ENCODE measurements at places on chromosomes 1 and 21.
A peak's percentile ranks its signal among the peaks of the same experiment; 100 is the strongest.

GRCh38 chr1:23344987-23345472, 946 bp upstream of the HNRNPR start:
- peak; percentile 8 for DNase-seq

DNA sequence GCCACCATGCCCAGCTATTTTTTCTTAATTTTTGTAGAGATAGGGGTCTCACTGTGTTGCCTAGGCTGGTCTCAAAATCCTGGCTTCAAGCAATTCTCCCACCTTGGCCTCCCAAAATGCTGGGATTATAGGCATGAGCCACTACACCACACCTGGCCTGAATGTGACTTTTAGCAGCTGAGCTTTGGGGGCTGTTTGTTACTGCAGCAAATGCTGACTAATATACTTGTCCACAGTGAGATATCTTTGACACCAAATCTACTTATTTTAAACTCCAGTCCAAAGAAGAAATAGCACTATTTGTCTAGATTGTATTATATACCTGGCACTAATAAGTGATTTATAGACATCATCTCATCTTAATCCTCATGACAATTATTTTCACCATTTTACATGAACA, 30.5 kb downstream of the LRRC52 start:
- no peak for DNase-seq

DNA sequence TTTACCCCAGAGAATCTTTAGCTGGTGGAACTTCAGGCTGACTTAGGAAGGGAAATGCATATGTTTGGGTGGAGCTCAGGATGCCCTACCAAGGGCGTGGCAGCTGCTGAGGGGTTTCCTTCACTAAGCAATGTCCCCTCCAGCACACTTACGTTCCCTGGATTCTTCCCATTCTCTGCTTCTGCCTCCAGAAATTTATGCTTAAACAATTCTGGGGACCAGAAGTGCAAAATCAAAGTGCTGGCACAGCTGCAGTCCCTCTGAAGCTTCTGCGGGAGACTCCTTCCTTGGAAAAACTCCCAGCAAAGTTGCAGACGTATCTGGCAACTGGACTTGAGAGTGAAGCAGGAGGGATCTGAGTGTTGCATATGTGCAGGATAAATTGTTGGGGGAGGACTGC, 402.8 kb downstream of the PCP4 start:
- DNase-seq = no peak

DNA sequence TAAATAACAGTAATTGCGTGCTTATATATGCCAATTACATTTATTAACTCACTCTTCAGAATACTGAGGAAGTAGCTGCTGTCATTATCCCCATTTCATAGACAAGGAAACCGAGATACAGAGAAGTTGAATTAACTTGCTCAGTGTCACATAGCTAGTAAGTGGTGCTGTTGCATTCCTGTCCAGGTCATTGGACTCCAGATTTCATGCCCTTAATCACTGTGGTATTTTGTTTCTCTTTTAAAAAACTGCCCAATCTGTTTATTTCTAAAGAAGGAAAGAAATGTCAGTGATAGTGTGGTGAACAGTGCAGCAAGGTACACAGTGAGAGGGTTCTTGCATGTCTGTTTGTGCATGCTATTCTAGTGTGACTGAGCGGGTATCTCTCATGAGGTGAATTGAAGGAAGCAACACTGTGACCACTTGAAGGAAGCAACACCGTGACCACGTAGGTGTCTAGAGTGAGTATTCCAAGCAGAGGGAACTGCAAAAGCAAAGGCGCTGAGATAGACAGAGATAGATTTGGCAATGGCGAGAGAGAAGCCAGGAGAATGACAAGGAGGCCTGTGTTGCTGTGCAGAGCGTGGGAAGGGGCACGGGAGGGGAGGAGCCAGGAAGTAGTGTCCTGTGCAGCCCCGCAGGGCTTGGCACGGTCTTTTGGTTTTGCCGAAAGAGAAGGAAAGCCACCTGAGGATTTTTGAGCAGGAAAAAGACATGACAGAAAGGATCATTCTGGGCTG, 95.9 kb downstream of the CAMTA1 start:
- no peak for DNase-seq

DNA sequence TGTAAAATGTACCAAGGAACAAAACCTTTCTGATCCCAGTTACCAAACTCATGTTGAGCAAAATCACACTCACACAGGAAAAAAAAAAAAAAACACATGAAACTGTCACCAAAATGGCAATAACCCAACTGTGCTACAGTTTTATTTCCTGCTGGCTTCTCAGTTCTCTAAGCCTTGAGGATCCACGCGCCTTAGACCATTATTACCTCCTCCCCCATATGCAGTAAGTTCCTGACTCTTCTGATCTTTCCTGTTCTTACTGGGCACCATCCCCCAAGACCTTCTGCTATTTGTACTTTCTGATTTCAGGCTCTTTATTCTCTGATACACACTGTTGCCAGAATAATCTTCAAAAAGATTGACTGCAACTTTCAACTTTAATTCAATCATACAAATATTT, 79.6 kb downstream of the SLC45A1 start:
- DNase-seq = peak; percentile 26

GRCh38 chr1:35883635-35884101, 659 bp downstream of the AGO1 start:
- DNase-seq = peak; percentile 14

DNA sequence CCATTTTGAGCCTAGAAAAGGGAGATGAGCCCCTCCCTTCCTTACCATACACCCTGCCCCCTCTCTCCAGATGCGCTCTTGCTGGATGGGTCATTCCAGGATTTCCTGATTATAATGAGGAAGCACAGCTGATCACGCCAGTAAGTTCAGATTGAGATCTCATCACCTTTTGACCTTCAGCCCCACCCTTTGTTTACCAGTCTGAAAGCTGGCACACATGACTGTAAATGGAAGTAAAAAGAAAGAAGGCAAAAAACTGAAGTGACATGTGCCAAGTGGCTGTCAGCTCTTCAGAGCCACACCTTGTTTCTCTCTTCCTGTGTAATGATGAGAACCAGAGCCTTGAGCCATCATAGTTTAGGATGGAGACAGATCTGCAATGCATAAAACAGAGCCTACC, 27.9 kb downstream of the S1PR1 start:
- no peak for DNase-seq

- DNase-seq = no peak
Observed at GRCh38 chr21:30900881-30901280, 19.5 kb upstream of the KRTAP11-1 start.

DNA sequence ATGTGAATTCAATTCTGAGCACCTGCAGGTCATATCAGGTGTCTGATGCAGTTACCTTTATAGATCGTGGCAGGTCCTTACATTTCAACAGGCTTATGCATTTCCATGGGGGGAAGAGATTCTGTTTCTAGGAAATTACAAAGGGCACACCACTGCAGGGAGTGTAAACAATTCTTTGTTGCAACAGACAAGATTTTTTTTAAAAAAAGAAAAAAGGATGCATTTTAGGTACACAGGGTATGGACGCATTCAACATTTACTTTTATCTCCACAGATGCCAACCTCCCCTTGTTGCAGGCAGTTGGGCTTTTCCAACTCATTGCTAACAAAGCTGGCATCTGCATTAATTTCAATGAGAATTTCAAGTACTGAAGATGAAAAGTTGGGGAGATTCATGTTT, 13.5 kb upstream of the TEKT2 start:
- no peak for DNase-seq

DNA sequence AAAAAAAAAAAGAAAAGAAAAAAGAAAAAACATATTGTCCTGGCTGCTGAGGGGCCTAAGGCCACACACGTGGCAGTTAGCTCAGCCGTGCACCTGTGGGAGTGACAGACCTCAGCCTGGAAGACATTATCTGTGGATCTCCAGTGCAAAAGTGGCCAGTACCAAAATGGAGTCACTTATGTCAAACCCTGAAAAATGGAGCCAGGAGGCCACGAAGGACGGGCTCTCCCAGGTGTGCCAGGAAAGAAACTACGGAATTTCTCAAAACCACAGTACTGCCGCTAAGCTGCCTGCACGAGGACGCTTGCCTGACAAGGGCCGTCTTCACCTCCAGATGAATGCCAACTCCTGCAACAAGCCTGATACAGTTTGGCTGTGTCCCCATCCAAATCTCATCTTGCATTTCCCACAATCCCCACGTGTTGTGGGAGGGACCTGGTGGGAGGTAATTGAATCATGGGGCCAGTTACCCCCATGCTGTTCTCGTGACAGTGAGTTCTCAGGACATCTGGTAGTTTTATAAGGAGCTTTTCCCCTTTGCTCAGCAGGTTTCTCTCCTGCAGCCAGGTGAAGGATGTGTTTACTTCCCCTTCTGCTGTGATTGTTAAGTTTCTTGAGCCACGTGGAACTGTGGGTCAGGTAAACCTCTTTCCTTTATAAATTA, 5.3 kb upstream of the MIB2 start:
- DNase-seq = no peak

DNA sequence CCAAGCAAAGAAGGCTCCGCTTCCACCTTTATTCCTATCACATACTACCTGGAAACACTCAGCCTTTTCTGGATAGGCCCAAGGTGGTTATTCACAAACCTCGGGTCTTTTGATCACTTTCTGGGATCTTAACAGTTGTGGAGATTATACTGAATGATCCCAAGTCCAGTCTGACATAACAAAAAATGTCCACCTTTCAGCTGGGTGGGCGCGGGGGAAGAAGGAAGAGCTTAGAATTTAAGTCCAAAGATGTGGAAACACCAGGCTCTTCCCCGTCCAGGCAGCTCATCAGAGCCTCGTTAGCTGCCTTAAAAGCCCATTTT, 338 bp upstream of the C1orf53 start:
- no peak for DNase-seq

DNA sequence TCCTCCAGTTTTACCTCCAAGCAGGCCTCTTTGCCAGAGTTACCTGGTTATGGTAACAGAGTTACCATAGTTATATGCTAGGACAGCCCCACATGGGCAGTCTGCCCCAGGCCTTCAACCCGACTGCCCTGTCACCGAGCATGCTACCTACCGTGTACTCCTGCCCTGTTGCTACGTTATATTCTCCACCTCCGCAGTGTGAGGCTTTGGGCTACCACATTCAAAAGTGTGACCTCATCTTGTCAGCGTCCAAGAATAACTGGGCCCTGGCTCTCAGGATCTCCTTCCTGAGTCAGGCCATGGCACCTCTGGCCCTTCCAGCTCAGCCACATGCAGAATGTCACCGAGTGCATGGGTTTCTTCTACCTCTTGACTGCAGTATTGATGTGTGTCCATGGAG, 8.9 kb downstream of the MAPKAPK2 start:
- no peak for DNase-seq

- no peak for DNase-seq
Observed at GRCh38 chr1:166273618-166274017, 106.8 kb upstream of the FAM78B start.

DNA sequence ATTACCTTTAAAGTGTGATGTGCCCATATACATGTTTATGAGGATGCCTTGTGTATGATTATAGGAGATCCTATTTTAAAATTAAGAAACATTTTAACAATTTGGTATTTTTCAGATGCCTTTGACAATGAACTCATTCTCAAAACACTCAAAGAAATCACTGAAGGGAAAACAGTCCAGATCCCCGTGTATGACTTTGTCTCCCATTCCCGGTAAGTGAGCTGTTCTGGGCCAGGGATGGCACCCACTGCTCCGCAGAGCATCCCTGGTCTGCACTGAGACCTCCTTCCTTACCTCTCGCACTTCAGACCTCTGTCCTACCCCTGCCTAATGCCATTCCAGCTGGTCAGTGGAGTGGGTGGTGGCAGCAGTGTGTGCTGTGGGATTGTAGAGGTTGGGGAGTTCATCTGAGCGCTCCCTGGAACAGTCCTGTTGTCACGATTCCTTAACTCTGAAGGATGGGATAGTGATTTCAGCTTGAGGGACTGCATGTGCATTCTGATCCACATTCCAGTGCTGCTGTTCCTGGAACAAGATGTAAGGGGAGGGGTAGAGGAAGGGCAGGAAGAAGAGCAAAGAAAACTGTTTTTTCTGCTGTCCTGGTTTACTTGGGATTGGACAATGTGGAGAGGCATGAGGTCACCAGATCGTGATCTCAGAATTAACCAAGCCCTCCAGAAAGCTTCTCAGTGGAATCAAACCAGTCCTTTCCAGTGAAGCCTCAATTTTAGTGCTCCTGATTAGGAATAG, 63.9 kb downstream of the UCK2 start:
- DNase-seq = no peak

GRCh38 chr1:160865337-160865736, 2.6 kb upstream of the CD244 start:
- DNase-seq = no peak

GRCh38 chr1:99645699-99646531, at the start of gene PALMD:
Gene PALMD (plus strand): TSS chr1:99646113. CDS start chr1:99646318, 205 bp downstream.
- no peak for DNase-seq

GRCh38 chr1:48776393-48777218, at the start of gene BEND5:
Gene BEND5 (minus strand): TSS chr1:48776891. CDS start chr1:48776831, 60 bp downstream.
- DNase-seq = no peak

GRCh38 chr1:229778794-229779193, 152.7 kb downstream of the URB2 start:
- no peak for DNase-seq

- no peak for DNase-seq
Observed at GRCh38 chr21:26743524-26743923, 101.7 kb downstream of the ADAMTS1 start.

GRCh38 chr1:60747353-60747752, 335.0 kb upstream of the NFIA start:
- no peak for DNase-seq

All from GM18507 (cell line).